ENCODE measurements at places on chromosomes 11 and 22. TPM values are rescaled to one million over a fixed set of nuclear protein-coding genes. Genes with fewer than 3 reads are reported as not detected.

- DNase-seq = no peak
These were observed 2.4 kb downstream of the GTSE1 start for GRCh38 chr22:46299101-46299500.

The PGA4 gene
- not detected for total RNA-seq

DNA sequence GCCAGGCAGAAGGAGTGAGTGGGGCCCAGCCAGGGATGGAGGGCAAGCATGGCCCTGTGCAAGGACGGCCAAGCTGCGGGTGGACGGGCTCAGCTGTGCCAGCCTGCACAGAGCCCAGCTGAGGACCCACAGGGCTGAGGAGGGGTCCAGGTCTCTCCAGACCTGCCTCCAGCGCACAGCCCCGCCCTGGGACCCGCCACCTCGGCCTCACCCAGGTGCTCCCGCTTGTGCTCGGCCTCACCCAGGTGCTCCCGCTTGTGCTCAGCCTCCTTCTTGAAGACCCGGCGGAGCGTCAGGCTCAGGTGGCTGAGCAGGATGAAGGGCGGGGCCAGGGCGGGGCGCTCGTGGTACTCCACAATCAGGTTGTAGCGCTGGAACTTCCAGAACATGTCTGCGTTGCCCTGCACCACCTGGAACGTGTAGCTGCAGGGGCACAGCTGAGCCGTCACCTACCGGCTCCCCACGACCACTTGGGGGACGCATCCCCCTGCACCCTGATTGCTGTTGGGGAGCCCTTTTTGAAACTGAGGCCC lies 6.4 kb downstream of the TSSC4 start:
- no peak for DNase-seq

The BBOX1 gene
- 26.2 TPM for total RNA-seq

GRCh38 chr11:100866453-100866852 lies 179.4 kb downstream of the ARHGAP42 start:
- DNase-seq = no peak

GRCh38 chr22:19903031-19903430 lies 38.5 kb upstream of the COMT start:
- DNase-seq = no peak

The ASCL2 gene
- 1.1 TPM for total RNA-seq

- no peak for DNase-seq
These were observed 17.7 kb downstream of the DNAJC24 start for GRCh38 chr11:31387379-31387778.

GRCh38 chr22:37546437-37547250 lies 13.6 kb upstream of the CDC42EP1 start:
- DNase-seq = peak; percentile 45

- DNase-seq = no peak
These were observed 19.0 kb upstream of the TXNRD2 start for GRCh38 chr22:19960491-19961200.

- DNase-seq = no peak
These were observed 4.3 kb upstream of the NRIP3 start for GRCh38 chr11:9008011-9008550.

GRCh38 chr22:37559901-37560607 lies at the start of gene CDC42EP1:
CDC42EP1 (plus strand) TSS chr22:37560480; CDS start chr22:37566350, 5,870 bp downstream.
- peak; percentile 68 for DNase-seq

DNA sequence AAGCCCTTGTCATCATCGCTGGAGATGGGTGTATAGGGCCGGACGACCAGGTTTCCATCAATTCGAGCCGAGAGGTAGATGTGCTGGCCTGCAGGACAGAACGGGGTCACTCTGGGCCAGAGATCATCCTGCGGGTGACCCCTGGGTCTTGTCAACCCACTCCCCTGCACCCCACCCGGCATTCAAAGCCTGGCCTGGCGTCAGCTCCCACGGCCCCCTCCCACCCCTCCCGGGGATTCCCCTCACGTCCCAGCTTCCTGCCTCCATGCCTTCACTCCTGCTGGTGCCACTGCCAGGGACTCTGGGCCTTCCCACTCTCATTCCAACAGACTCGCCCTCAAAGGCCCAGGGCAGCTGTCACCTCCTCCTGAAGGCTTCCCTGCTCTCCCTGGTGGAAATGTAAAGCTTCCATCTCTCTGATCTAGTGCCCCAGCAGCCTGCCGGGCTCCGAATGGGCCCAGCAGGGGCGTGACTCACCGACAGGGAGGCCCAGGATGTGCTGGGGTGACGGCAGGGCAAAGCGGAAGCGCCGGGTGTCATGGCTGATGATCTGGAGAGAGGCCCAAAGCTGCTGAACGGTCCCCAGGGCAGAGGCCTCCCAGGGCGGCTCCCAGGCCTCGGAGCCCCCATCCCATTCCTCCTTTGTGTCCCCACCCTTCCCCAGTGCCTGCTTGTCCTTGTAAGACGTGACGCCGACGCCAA lies 9.3 kb downstream of the ATP5MGL start:
- no peak for DNase-seq

DNA sequence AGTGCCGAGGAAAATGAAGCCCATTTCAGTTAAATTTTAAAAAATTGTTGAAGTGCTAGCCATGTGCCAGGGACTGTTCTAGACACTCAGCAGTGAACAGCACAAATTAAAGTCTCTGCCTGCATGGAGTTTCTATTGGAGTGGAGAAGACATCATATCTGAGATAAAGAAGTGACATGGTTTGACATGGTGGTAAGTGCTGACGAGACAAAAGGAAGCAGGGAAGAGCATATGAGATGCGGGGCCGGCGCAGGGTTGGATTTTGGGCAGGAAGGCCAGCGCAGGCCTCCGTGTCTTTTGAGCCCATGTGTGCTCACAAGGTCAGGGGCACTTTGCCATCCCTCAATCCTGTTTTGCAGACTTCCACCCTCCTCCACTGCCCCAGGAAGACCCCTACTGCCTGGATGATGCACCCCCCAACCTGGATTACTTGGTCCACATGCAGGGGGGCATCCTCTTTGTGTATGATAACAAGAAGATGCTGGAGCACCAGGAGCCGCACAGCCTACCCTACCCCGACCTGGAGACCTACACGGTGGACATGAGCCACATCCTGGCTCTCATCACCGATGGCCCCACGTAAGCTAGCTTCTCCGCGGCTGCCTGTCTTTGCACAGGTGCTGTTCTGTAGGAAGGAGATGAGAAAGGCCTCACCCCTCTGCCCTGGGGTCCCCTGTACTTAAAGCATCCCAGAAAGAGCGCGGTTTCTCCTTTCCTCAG lies 29.6 kb downstream of the AMPD3 start:
- DNase-seq = no peak

The SESN3 gene
- total RNA-seq = 46.9 TPM

The PPP6R2 gene
- 75.5 TPM for total RNA-seq

- no peak for DNase-seq
These were observed 14.6 kb upstream of the ARHGEF17 start for GRCh38 chr11:73293356-73293936.

The KCNE3 gene
- total RNA-seq = 71.8 TPM

DNA sequence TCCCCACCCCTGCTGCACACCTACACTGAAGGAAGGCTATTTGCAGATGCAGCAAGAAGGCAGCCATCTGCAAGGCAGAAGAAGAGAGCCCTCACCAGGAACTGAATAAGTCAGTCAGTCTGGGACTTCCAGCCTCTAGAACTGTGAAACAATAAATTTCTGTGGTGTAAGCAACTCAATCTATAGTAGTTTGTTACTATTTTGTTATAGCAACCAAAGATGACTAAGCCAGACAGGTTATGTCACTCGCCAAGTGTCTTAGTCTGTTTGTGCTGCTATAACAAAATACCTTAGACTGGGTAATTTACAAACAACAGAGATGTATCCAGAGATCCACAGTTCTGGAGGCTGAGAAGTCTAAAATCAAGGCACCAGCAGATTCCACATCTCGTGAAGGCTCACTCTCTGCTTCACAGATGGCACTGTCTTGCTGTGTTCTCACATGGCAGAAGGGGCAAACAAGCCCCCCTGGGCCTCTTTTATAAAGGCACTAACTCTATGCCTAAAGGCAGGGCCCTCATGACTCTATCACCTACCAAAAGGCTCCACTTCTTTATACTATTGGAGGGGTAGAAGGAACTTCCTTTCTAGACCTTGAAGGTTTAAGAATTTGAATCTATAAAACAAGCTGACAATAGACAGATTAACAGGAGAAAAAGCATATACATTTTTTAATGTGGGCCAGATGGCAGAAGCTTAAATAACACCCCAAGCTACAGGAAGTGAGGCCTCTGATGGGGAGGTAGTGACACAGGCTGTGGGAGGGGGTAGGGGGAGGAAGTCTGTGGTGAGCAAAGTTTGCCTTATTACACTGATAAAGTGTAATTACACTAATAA lies 12.3 kb downstream of the APOL6 start:
- no peak for DNase-seq

- no peak for DNase-seq
These were observed 80.8 kb downstream of the ST3GAL4 start for GRCh38 chr11:126436209-126436755.

- no peak for DNase-seq
These were observed 69.1 kb downstream of the FEZ1 start for GRCh38 chr11:125426818-125427528.

The OR52H1 gene
- total RNA-seq = not detected

DNA sequence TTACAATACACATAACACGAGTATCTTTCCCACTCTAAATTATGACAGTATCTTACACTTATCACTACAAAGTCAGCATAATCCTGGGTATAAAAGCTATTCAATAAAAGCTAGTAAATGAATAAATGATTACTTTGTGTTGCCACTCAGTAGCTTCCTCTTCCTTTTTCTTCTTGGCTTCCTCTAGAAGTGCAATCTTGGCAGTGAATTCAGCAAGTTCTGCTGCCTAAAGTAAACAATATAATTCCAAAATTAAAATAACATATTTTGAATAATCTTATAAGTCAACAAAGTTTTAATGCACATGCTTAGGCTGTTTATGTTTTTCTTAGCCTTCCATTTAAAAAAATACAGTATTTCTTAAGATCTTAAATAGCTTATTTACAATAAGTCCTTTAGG lies 60.4 kb downstream of the RDX start:
- no peak for DNase-seq

The SLC37A2 gene
- total RNA-seq = 7.8 TPM

GRCh38 chr11:58058276-58059006 lies 27.7 kb downstream of the OR6Q1 start:
- peak; percentile 28 for DNase-seq

- peak; percentile 82 for DNase-seq
These were observed 115.6 kb downstream of the SLC1A2 start for GRCh38 chr11:35303596-35304385.

- DNase-seq = peak; percentile 91
These were observed 35.8 kb downstream of the MAML2 start for GRCh38 chr11:96306933-96307775.

DNA sequence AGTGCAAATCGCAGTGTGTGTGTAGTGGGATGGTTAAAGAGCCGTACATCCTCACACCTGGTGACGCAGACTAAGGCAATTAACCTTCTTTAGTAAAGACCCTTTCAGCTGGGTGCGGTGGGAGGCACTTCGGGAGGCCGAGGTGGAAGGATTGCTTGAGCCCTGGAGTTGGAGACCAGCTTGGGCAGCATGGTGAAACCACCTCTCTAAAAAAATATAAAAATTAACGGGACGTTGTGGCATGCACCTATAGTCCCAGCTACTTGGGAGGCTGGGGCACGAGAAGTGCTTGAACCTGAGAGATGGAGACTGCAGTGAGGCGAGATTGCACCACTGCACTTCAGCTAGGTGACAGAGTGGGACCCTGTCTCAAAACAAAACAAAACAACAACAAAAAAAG lies 31.5 kb downstream of the ZBTB16 start:
- DNase-seq = no peak

DNA sequence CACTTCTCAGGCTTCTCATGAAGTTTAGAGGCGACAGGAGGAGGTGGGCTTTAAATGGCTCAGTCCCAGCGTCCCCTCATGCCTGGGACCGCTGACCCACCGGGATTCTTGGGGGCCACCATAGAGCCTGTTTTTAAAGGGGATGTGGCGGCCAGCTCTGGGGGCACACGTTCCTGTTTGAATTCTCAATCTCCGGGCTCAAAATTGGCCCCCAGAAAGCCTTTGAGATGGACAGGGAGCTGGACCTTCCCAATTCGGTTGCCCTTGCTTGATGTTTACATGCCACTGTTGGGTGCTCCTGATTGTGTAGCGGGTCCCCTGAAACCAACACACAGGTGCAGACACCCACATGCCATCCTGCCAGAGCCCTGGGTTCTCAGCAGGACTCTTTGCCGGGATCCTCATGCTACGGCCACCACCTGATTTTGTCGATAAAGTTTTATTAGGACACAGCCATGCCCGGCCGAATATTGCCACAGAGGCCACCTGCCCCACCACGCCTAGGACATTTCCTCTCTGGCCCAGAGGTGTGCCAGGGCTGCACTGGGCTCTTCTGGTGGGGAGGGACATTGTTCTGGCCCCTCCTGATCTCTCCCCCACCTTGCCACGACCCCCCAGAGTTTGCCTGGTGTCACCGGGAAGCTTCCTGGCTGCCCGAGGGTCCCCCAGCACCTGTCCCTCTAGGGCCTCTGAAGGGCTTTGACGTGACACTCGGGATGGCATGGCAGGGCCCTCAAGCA lies 71.6 kb downstream of the KCNQ1 start:
- DNase-seq = peak; percentile 8

- no peak for DNase-seq
These were observed 3911.2 kb upstream of the OR11H1 start for GRCh38 chr22:11616811-11617210.

The SDHD gene
- 147 TPM for total RNA-seq

The TRIM29 gene
- 13.5 TPM for total RNA-seq

- peak; percentile 53 for DNase-seq
These were observed 56.9 kb downstream of the PACS1 start for GRCh38 chr11:66126808-66127555.

DNA sequence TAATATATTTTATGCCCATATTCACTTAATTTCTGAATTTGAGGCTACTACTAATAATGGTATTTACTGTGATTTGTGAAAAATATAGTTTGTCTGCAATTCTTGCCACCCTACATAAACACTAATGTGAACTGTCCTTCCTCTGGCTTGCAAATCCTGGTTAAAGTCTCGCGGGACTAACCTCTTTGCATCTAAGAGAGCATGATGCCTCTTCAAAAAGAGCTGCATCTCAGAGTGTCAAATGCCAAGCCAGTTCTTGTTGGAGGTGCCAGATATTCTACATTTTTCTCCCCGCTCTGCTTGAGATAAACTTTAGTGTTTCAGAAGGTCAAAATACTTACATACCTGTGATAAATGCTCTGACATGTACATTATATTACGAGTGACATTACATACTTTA lies 2.1 kb downstream of the ARHGAP42 start:
- DNase-seq = no peak

DNA sequence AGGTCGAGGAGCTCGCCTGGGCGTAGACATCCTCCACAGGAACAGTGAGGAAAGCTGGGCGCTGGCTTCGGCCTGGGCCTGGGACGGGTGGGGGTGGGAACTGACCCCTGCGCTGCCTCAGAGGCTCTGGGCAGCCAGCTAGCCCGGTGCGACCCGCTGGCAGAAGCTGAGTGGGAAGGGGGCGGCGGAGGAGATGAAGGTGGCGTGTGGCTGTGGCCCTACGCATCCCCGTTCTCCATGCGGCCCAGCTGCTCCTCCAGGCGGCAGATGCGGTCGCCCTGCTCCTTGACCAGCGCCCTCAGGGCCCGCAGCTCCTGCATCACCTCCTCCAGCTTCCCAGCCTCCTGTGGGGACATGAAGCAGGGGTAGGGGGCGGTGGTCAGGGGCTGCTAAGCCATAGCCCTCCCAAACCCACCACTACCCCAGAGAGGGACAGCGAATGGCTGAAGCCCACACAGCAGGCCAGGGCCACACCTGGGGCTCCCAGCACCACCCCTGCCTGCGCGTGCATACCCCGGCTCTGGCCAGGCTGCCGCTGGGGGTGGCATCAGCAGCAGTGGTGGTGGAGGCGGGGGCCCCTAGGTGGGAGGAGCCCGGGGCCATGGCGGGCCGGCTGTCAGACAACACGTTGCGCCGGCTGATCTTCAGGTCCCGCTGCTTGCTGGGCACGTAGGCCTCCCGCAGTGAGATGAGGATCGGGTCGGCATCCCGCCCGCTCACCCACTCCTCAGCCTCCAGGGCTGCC lies 848 bp upstream of the PTPRCAP start:
- no peak for DNase-seq

The GGTLC3 gene
- not detected for total RNA-seq
